ENCODE measurements at places on chromosomes 5 and 9. TPM values are rescaled to one million over a fixed set of nuclear protein-coding genes. Genes with fewer than 3 reads are reported as not detected.

GRCh38 chr9:72211047-72211446 is 61.8 kb downstream of the GDA start:
- no peak for DNase-seq

GRCh38 chr9:99746406-99746805 is 75.3 kb upstream of the NR4A3 start:
- DNase-seq = no peak

- DNase-seq = no peak
Observed at GRCh38 chr5:169626779-169627178, 10.3 kb upstream of the DOCK2 start.

DNA sequence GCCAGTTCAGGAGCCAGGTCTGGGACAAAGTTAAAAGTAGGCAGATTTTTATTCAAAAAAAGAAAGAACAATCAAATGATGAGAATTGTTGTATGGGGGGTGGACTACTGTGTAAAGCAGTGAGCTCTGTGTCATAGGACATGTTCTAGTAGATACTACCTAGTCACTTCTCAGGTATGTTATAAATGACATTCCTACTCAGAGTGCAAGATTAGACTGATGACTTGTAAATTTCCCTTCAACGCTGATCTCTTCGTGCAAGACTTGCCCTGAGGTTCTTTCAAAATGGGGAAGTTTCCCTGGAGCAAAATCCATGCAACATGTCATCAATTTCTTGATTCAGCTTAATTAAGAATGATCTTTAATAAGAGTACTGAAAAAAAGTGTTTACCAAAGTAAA is 175.1 kb downstream of the RORB start:
- no peak for DNase-seq

GRCh38 chr5:173245319-173246134 is 10.5 kb upstream of the NKX2-5 start:
- DNase-seq = peak; percentile 50

GRCh38 chr5:127079994-127080491 is 6.7 kb upstream of the C5orf63 start:
- DNase-seq = peak; percentile 61

GRCh38 chr5:133274597-133274935 is 222.8 kb downstream of the HSPA4 start:
- DNase-seq = no peak

The LMX1B gene
- 0.85 TPM for total RNA-seq

The IRX2 gene
- 91.6 TPM for total RNA-seq

The NEUROG1 gene
- total RNA-seq = not detected

The RLN1 gene
- 0.39 TPM for total RNA-seq

The CDC20B gene
- 0.18 TPM for total RNA-seq

The CDH9 gene
- total RNA-seq = 0.79 TPM

The SLC6A18 gene
- total RNA-seq = not detected
